ENCODE measurements at places on chromosomes 6 and 20.

GRCh38 chr6:125923366-125923877 lies 33.1 kb upstream of the HINT3 start:
- no peak overlapping the region for H3K4me3 ChIP-seq
- H3K4me1 ChIP-seq, result peaks cover 6% of the 10 kb centered on the region
- peaks cover 11% of the 10 kb centered on the region for H3K36me3 ChIP-seq
- H3K27ac ChIP-seq, result no peak overlapping the region
- no peak for DNase-seq

- H3K27ac ChIP-seq, result no peak overlapping the region
- peak overlapping the region; percentile 90 for H3K4me3 ChIP-seq
- peak; percentile 73 for DNase-seq
- H3K27me3 ChIP-seq, result peaks cover 7% of the 10 kb centered on the region
Observed at GRCh38 chr6:71420693-71421328, 132.2 kb downstream of the OGFRL1 start.

GRCh38 chr6:11604215-11604614 lies 66.7 kb downstream of the TMEM170B start:
- no peak overlapping the region for H3K27ac ChIP-seq
- H3K4me1 ChIP-seq, result peaks cover 6% of the 10 kb centered on the region
- H3K27me3 ChIP-seq, result no peaks in the 10 kb centered on the region
- H3K36me3 ChIP-seq, result no peaks in the 10 kb centered on the region

DNA sequence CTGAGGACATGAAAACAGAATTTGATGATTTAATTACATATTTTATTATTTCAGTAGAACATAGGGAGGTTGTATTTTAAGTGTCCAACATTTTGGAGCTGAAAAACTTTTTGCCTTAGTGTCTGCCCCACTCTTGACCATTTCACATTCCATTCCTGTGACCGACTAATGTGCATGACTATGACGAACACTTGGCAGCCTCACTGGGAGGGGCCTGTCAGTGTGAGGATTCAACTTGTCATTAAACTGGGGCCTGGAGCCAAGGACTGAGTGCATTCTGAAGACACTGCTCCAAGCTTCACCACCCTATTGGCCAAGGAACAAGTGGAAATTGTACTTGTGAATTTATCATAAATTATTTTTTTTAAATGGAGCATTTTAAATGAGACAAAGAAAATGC lies 661.3 kb downstream of the BCKDHB start:
- H3K4me3 ChIP-seq, result no peak overlapping the region
- H3K27ac ChIP-seq, result no peak overlapping the region
- no peak for DNase-seq
- H3K4me1 ChIP-seq, result no peaks in the 10 kb centered on the region

Data from H1 (cell line).